ENCODE measurements at places on chromosomes 12 and 14. TPM values are rescaled to one million over a fixed set of nuclear protein-coding genes. Genes with fewer than 3 reads are reported as not detected.
A peak's percentile ranks its signal among the peaks of the same experiment; 100 is the strongest.

DNA sequence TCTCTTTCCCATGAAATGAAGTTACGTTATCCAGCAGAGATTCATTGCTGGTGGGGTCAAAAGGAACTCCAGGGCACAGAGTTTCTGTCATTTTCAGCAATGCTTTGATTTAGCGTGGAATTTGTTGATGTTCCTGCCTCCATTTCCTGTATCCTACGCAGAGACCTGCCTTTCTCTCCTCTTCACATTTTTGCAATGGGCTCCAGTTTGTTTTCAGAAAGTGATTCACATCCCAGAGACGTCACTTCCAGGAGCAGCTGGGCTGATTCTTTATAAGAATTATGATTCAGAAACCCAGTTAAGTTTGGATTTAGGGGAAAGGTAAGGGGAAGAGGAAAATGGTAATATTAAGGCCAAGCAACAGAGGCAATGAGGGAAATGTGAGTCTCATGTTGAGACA is 11.6 kb downstream of the RNASE10 start:
- no peaks in the 10 kb centered on the region for H3K4me1 ChIP-seq
- no peak overlapping the region for H3K27ac ChIP-seq
- H3K27me3 ChIP-seq = peaks cover 7% of the 10 kb centered on the region

- no peak overlapping the region for H3K27ac ChIP-seq
- H3K4me3 ChIP-seq = no peak overlapping the region
Observed at GRCh38 chr12:87804386-87804785, 224.8 kb downstream of the C12orf50 start.

- DNase-seq = no peak
- H3K27me3 ChIP-seq = no peaks in the 10 kb centered on the region
- no peak overlapping the region for H3K4me3 ChIP-seq
- H3K27ac ChIP-seq = peak overlapping the region; percentile 95
- H3K36me3 ChIP-seq = no peaks in the 10 kb centered on the region
Observed at GRCh38 chr14:32005628-32006027, 71.5 kb upstream of the ARHGAP5 start.

- no peak overlapping the region for H3K27ac ChIP-seq
- no peaks in the 10 kb centered on the region for H3K27me3 ChIP-seq
- H3K4me1 ChIP-seq = no peaks in the 10 kb centered on the region
- H3K36me3 ChIP-seq = no peaks in the 10 kb centered on the region
- no peak for DNase-seq
Observed at GRCh38 chr12:76789335-76790050, 25.6 kb downstream of the ZDHHC17 start.

DNA sequence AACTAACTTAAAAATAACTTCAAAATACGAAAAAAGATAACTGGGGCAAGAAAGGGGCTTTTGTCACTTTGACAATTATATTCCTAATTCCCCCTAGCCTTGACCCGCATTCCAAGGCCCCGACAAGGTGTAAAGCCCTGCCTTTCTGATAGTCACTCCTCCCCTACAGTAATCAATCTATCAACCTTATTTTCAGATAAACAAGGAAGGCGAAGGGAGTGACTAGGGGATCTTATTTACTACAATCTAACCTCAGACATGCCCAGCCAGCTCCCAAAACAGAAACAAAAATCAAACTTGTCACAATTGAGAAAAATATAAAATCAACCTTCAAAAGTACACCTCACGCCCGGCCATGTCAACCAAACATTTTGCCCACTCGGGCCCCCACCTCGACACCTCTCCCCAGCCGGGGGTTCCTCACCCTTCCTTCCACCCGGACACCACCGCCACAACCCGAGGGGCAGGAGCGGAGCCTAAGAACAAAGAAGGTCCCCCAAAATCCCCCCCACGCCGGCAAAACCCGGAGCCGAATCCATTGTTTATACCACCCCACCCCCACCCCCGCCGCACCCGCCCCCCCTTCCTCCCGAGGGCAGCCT is 562 bp downstream of the ZFYVE1 start:
- H3K36me3 ChIP-seq = no peaks in the 10 kb centered on the region
- no peaks in the 10 kb centered on the region for H3K27me3 ChIP-seq
- DNase-seq = no peak

DNA sequence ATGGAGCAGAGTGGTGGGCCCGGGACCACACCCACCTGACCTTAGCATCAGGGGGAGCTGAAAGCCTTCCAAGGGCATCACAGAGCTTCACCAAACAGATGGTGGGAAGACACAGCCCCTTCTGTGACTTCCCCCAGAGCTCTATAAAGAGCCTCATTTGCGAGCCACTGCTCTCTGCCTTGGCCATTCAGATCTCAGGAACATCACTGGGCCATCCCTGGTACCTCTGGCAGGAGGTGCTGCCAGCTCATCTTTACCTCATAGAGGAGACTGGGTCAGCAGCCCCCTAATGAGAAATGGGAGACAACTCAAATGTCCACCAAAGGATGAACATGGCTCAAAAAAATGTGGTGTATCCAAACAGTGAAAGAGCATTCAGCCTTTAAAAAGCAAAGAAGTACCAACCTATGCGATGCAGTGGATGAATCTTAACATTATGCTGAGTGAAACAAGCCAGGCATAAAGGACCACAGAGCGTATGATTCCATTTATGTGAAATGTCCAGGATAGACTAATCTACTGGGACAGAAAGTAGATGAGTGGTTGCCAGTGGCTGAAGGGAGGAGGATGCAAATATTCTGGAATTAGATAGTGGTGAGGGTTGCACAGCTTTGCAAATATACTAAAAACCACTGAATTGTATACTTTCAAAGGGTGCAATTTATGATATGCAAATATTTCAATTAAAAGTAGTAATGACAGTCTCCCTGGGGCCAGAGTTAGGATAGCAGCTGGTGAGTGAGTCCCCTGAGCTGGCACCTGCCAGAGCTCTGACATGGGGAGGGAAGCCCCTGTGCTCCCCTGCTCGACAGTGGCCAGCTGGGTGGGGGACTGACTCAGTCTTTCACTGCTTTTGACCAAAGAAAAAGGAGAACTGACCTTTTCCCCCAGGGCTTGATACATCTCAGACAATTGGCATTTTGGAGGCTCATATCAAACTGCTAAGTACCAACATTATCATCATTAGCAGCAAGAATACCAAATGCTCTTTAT is 116.6 kb downstream of the GCH1 start:
- DNase-seq = no peak
- no peak overlapping the region for H3K4me3 ChIP-seq
- no peak overlapping the region for H3K27ac ChIP-seq
- H3K36me3 ChIP-seq = no peaks in the 10 kb centered on the region

GRCh38 chr12:19148860-19149259 is 19.3 kb downstream of the PLEKHA5 start:
- no peak overlapping the region for H3K27ac ChIP-seq
- DNase-seq = no peak
- no peak overlapping the region for H3K4me3 ChIP-seq
- H3K4me1 ChIP-seq = no peaks in the 10 kb centered on the region
- no peaks in the 10 kb centered on the region for H3K27me3 ChIP-seq
- H3K36me3 ChIP-seq = no peaks in the 10 kb centered on the region

- DNase-seq = no peak
- no peak overlapping the region for H3K4me3 ChIP-seq
- peaks cover 16% of the 10 kb centered on the region for H3K4me1 ChIP-seq
- H3K27ac ChIP-seq = peak overlapping the region; percentile 18
- no peaks in the 10 kb centered on the region for H3K27me3 ChIP-seq
Observed at GRCh38 chr12:6494968-6495367, 1.1 kb downstream of the NCAPD2 start.

DNA sequence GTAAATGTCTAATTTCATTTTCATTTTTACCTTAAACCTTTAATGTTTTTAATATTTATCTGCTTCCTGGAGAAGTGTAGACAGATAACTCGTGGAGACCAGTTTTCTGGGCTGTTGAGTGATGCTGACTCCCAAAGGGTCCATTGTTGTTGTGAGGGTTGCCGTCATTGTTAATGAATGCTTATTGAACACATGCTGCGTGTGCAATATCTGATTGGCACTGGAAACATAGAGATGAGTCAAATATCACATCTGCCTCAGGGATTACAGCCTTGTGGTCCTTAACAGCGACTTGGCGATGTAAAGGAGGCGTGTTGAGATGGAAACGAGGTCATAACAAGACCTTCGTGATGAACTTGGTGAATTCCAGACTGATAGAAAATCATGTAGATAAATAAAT is 85.9 kb downstream of the FBXW8 start:
- H3K36me3 ChIP-seq = no peaks in the 10 kb centered on the region
- no peaks in the 10 kb centered on the region for H3K27me3 ChIP-seq
- no peak for DNase-seq
- no peak overlapping the region for H3K4me3 ChIP-seq

The NOP9 gene
- 12.5 TPM for total RNA-seq

The TAS2R20 gene
- total RNA-seq = 6.3 TPM

The PIWIL1 gene
- not detected for total RNA-seq

The PIK3C2G gene
- 7.1 TPM for total RNA-seq
